ENCODE measurements at places on chromosomes 2 and 18.

- no peak for DNase-seq
These were observed 19.5 kb upstream of the PUM2 start for GRCh38 chr2:20370191-20370590.

- no peak for DNase-seq
These were observed 199.3 kb downstream of the LTBP1 start for GRCh38 chr2:33146102-33146501.

DNA sequence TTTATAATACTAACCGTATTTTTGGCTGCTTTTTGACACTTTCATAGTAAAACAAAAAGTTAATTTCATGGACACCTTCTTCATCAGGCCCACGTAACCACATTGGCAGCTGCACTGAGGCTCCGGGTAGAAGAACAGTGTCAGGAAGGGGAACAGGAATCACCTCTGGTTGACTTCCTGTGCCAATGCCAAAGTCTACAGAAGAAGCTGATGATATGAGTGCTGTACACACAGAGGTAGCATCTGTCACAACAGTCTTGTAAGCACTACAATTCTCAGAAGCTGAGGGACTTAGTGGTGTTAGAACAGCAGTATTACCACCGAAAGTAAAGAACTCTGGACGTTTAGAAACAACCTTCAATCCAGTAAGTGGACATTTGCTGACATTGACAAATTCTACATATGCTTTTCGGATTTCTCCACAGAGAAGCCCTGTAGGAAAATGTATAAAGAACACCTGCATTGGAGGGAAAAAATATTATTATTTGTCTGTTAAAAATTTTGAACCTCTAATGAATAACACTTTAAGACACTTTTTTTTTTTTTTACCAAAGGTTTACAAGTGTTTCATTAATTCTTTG, 85.3 kb downstream of the TRAPPC8 start:
- DNase-seq = no peak

- peak; percentile 43 for DNase-seq
These were observed 6.6 kb downstream of the PSD4 start for GRCh38 chr2:113180131-113180946.

- no peak for DNase-seq
These were observed 100.4 kb upstream of the CD226 start for GRCh38 chr18:70047931-70048603.

DNA sequence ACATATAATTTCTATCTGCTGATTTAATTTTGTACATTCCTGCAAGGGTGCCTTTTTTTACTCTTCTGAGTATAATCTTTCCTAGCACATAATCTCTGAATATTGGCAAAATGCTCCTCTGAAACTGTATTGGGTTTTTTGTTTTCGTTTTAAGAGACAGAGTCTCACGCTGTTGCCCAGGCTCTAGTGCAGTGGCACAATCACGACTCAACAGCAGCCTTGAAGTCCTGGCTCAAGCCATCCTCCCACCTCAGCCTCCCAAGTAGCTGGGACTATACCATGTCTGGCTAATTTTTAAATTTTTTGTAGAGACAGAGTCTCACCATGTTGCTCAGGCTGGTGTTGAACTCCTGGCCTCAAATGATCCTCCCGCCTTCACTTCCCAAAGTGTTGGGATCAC, 104.9 kb downstream of the SPTBN1 start:
- no peak for DNase-seq

DNA sequence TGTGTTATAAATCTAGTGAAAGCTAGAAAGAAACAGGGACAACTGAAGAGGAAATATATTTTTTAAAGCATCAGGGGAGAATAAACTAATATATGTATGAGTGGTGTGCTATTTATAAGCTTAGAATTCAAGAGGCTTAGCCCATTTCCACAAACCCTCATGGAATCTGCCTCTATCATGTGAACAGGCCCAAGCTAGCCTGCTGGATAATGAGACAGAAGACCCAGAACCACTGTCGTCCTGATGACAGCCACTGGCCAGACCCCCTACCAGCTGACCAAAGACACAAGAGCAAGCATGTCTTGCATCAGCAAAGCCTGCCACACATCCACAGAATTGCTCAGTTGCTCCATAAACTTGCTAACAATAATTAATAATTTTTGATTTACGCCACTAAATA, 382.3 kb upstream of the NXPH2 start:
- DNase-seq = no peak

- DNase-seq = no peak
These were observed 38.0 kb downstream of the VSNL1 start for GRCh38 chr2:17578466-17578928.

Data from posterior vena cava (tissue), 2 donors.